ENCODE measurements at places on chromosomes 1 and 21.

DNA sequence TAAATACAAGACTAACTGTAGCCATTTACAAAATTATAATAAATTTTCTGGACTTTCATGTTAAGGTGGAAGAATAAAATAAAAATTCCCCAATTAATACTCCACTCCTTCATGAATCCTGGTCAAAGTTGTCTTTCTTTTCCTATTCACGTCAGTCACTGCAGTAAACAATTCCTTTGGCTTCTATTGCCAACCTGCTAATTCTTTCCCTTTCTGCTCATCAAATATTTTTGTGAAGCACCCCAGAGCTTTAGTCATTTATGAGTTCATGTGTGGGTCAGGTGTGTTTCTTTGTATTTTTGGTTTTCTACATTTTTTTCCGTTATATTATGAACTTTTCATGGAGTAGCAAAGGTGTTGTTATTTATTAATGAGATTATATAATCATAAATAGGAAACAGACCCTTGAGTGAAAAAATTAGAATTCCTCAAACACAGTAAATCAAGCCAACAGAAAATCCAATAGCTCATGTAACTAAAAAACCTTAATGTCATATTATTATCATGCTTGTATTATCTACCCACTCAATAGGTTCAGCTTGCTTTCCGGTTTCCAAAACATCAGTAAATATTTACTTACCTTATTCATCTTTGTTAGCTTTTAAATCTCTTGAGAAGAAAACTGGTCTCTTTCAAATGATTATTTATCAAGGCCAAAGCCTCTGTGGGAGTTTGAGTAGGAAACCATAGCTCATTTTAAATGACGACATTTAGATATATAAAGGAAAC, 29.6 kb upstream of the PLA2G4A start:
- DNase-seq, result no peak

GRCh38 chr1:7471836-7472235, 299.3 kb upstream of the VAMP3 start:
- peak; percentile 17 for DNase-seq

DNA sequence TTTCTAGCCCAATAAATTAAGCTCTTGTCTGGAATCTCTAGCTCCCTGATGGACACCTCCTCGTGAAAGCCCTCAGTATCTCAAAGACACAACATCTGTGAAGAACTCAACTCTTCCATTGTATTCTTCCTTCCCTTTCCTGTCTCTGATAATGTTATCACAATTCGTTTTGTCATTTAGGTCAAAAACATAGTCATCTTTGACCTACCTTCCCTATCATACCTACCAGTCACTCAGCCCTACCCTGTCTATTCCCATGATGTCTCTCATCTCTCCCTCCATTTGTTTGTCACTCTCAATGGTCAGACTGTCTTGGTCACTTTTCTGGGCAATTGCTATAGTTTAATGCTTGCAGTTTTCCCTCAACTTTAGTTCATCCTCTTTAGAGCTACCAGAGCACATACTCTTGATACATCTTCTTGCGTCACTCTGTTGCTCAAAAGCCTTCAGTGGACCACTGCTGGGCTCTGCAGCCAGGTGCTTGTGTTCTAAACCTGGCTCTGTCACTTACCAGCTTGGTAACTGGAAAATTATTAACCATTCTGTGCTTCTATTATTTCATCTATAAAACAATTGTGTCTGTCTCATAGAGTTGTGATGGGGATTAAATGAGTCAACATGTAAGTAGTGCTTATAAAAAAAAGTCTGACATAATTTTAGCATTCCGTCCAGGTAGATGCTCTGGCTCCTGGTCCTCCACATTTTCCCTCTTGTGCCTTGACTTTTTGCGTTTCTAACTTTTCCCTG, 39.6 kb downstream of the DDR2 start:
- DNase-seq, result no peak

- no peak for DNase-seq
These were observed 158.4 kb downstream of the CASZ1 start for GRCh38 chr1:10637834-10638558.

DNA sequence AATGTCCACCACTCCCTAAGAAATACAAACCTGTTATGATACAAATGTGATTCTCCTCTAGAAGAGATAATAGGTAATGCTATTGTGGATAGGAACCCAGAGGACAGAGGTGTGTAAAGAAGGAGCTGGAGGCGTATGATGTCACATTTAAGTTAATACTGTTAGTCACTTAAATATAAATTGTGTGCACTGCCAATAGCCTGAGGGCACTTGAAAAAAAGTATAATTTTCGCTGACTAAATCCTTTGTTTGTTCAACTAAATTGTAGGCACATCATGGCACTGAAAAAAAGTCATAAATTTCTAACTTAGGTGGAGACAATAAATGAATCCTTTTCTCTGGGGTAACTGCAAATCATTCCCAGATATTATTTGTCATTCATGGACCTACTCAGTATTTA, 4.4 kb downstream of the RCSD1 start:
- no peak for DNase-seq

- DNase-seq, result no peak
These were observed 13.1 kb upstream of the TMEM61 start for GRCh38 chr1:54967372-54967771.

DNA sequence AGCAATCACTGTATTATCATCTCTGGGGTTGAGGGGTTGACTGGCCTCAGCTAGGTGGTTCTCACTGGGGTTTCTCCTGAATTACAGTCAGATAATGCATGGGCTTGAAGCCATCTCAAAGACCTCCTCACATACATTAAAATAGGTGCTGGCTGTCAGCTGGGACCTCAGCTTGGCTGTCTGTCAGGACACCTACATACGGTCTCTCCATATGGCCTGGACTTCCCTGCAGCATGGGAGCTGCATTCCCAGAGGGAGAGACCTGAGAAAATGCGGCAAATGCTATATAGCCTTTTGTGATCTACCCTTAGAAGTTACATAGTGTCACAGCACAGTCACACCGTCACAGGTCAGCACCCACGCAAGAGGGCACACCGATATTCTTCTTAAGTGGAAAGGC, 93.6 kb downstream of the TSEN15 start:
- DNase-seq, result no peak

GRCh38 chr1:59105548-59106507, 191.1 kb upstream of the FGGY start:
- no peak for DNase-seq

GRCh38 chr1:10691740-10692125, 104.7 kb downstream of the CASZ1 start:
- no peak for DNase-seq

- DNase-seq, result no peak
These were observed 70.0 kb upstream of the ZNF644 start for GRCh38 chr1:91091812-91092211.

DNA sequence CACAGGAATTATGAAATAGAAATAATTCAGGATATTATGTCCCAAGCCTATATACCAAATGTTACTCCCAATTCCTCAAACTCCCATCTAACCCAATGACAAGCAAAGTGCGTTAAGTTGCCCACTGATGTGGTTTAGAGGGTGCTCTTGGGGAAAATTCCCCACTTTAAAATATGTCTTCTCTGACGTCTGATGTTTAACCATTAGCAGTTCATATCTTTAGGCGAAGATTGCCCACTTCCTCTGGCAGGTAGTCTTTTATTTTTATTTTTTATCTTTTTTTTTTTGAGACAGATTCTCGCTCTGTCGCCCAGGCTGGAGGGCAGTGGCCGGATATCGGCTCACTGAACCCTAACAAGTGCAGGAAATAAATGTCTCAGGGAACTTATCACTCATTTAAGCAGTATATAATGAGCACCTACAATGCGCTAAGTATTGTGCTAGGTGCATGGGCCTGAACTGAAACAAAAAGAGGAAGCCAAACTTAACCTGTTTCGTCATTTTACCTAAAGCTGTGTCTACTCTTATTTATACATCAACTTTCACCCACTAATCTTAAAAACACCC, 1.3 kb upstream of the LYST start:
- no peak for DNase-seq

- no peak for DNase-seq
These were observed 98.5 kb upstream of the ADGRL2 start for GRCh38 chr1:81702079-81702715.

- no peak for DNase-seq
These were observed 33.2 kb downstream of the OTUD7B start for GRCh38 chr1:149977345-149977744.

DNA sequence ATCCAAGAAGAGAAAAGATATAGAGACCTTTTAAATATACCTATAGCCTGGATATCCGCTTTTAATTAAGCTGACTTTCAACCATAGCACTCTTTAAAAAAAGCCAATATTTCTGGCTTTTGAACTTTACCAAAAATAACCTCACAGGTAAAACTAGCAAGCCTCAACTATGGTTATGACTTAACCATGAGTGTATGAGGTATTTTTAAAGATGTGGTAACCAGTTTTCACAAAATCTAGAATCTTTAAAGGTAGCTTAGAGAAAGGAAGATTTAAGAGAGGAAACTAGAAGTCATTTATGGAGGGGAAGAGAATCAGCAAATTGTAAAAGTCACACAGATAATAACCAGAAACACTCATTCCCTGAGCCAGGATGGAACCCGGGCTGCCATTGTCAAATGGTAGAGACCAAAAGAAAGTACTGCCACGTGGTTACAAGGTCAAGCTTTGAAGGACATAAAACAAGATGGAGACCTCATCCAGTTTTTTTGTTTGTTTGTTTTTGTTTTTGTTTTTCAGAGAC, 288.4 kb upstream of the RGS18 start:
- no peak for DNase-seq

DNA sequence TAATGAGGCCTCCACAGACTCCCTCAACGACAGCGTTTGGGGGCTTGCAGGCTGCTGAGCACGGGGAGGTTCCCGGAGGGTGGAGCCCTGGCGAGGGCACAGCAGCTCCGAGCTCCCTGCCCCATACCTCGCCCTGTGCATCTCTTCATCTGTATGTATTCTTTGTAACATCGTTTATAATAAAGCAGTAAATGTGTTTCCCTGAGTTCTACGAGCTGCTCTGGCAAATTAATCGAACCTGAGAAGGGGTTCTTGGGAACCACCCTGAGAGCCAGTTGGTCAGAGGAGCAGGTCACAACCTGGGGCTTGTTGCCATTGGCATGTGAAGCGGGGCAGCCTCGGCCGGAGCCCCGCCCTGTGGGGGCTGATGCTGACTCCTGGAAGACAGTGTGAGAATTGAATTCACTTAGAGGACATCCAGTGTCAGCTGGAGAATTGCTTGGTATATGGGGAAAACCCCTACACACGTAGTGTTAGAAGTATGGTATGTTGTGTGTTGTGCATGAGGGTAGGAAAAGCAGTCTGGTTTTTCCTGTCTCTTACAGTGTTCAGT, 11.5 kb downstream of the SLC37A1 start:
- no peak for DNase-seq

GRCh38 chr1:77686796-77687518, 4.5 kb upstream of the ZZZ3 start:
- no peak for DNase-seq

- no peak for DNase-seq
These were observed 42.1 kb downstream of the UBE2U start for GRCh38 chr1:64245495-64245894.

- no peak for DNase-seq
These were observed 11.1 kb upstream of the RPRD2 start for GRCh38 chr1:150352866-150353265.

DNA sequence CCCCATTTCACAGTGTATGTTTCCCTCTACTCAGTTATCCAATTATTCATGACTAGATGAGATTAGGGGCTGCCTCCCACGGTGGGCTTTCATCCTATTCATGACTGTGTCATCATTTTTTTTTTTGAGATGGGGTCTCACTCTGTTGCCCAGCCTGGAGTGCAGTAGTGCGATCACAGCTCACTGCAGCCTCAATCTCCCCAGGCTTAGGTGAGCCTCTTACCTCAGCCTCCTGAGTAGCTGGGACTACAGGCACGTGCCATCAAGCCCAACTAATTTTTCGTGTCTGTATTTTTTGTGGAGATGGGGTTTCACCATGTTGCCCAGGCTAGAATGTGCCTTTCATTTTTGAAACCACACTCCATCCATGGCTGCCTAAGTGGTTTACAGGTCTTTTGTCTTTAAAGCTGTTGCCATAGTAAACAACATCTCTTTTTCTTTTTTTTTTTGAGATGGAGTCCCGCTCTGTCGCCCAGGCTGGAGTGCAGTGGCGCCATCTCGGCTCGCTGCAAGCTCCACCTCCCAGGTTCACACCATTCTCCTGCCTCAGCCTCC, 60.0 kb downstream of the PIK3CD start:
- no peak for DNase-seq

- no peak for DNase-seq
These were observed 8.0 kb upstream of the LEPR start for GRCh38 chr1:65412256-65412983.

- DNase-seq, result no peak
These were observed 103.4 kb downstream of the TENT5C start for GRCh38 chr1:117709249-117709691.

GRCh38 chr1:14094611-14095400, 394.8 kb downstream of the PRDM2 start:
- no peak for DNase-seq

DNA sequence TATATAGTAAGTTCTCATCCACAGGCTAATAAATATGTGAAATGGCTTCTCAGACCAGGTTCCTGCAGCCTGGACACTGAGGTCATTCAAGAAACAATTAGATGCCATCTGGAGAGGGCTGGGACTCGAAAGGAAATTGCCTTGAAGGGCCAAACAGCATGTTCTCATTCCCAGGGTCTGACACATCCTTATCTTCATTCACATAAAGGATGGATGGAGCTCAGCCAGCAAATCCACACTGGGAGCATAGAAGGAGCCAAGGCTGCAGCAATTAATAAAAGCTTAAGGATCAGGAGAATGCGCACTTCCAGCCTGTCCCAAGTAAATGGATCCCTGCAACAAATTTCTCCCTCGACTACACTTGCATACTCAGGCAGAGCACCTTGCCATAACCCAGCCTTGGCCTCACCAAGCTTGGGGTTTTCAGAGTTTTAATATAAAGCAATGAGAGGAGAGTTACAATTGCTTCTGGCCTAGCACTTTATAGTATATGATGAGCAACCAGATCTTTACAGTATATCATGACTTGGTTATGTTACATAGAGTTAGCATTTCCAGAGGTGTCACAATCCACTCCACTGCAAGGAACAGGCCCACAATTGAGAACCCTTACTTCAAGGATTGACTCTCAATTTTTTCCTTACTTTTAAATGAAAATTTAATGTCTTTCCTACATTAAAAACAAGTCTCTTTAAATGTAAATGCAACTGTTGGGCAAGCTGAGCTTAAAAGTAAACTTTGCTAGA, 55.9 kb downstream of the BCAR3 start:
- no peak for DNase-seq

DNA sequence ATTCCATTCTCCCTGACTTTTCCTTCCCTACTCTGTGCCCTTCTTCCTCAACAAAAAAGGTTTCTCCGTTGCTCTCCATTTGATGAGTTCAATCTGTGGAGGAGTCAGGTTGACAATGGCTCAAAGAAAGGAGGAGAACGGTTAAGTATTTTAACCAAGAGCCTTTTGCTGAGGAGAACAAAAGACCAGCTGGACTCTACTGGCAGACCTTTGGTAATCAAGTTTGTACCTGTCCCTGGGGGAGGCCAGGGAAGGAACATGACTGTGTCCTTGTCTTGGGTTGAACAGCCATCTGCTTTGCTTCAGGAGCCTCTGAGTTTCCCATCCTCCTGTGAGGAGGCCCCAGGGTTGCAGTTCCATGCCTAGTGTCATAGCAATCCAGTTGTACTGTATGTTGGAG, 29.9 kb downstream of the TTF2 start:
- no peak for DNase-seq

- no peak for DNase-seq
These were observed 5.9 kb downstream of the CHRM3 start for GRCh38 chr1:239392271-239392670.

Data from anterior cingulate cortex (tissue), 58 donors.